Heart right ventricle (tissue), 16 donors: ENCODE measurements at places on chromosomes 4 and X. TPM values are rescaled to one million over a fixed set of nuclear protein-coding genes. Genes with fewer than 3 reads are reported as not detected.

Gene BEND4
- total RNA-seq, result not detected

Gene PABPC4L
- total RNA-seq, result 0.71 TPM

Gene PWWP3B
- total RNA-seq, result 12.8 TPM

Gene SPANXC
- not detected for total RNA-seq

Gene SUPT20HL1
- 0.13 TPM for total RNA-seq

DNA sequence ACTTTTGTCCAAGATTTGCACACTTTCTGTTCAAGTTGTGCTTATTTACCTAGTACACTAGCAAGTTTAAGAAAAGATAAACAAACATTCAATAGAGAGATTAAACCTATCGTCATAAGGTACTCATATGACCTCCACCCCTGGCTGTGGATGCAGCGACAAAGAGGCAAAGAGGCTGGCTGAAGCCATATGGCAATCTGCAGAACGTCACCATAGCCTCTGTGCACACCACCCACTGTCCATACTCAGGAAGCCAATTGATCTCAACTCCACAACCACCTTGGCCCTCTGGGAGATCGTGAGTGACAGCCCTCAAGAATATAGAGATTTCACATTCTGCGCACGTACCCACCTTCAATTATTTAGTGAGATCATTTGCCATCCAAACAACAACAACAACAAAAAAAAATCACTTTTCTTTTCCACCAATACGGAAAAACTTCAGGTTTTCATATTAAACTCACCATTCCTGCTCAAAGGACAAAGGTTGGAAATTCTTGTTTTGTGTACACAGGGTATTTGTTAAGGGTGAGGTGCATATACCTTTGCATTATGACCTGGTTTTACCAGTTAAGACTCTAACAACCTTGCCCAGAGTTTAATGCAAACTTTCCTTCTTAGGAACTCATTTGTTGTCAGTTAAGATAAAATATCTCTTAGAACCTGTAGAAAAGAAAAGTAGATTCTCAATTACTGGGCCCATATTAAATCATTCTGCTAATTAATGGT lies 243.0 kb upstream of the FSTL5 start:
- no peaks in the 10 kb centered on the region for H3K36me3 ChIP-seq
- H3K4me3 ChIP-seq, result no peak overlapping the region
- DNase-seq, result no peak
- no peaks in the 10 kb centered on the region for H3K27me3 ChIP-seq

GRCh38 chrX:108230574-108230973 lies 139.0 kb downstream of the ATG4A start:
- DNase-seq, result no peak
- no peak overlapping the region for H3K4me3 ChIP-seq
- no peaks in the 10 kb centered on the region for H3K27me3 ChIP-seq
- H3K27ac ChIP-seq, result no peak overlapping the region
- no peaks in the 10 kb centered on the region for H3K36me3 ChIP-seq

- H3K4me3 ChIP-seq, result no peak overlapping the region
- H3K27me3 ChIP-seq, result no peaks in the 10 kb centered on the region
- DNase-seq, result no peak
Measured at GRCh38 chr4:141036786-141037185, 96.5 kb downstream of the RNF150 start.

- H3K27me3 ChIP-seq, result no peaks in the 10 kb centered on the region
- no peak overlapping the region for H3K4me3 ChIP-seq
- no peaks in the 10 kb centered on the region for H3K36me3 ChIP-seq
- peaks cover 28% of the 10 kb centered on the region for H3K4me1 ChIP-seq
- DNase-seq, result peak; percentile 21
Measured at GRCh38 chr4:78656968-78657445, 105.4 kb downstream of the ANXA3 start.

DNA sequence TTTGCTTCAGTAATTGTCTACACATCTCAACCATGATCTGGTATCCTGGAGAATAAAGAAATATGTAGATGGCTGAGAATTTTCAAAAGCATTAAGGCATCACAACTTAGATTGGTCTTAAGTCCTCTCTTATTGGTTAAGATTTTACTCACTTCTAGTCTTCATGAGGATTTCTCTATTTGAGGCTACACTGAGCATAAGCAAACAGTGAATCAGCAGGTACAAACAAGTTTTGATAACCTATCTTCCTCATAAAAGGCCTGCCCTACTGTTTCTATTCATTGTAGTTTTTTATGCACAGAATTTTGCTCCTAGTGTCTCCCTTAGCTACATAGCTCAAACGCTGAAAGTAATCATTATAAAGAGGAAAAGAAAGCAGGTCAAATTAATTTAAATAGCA lies 460.7 kb upstream of the RPS6KA3 start:
- H3K4me1 ChIP-seq, result no peaks in the 10 kb centered on the region
- no peaks in the 10 kb centered on the region for H3K27me3 ChIP-seq
- no peak for DNase-seq
- H3K36me3 ChIP-seq, result no peaks in the 10 kb centered on the region

GRCh38 chrX:105821471-105822121 lies 743 bp upstream of the NRK start:
- H3K27me3 ChIP-seq, result peaks cover 20% of the 10 kb centered on the region
- DNase-seq, result no peak
- H3K27ac ChIP-seq, result no peak overlapping the region
- H3K4me3 ChIP-seq, result peak overlapping the region; percentile 47
- H3K36me3 ChIP-seq, result no peaks in the 10 kb centered on the region

- no peaks in the 10 kb centered on the region for H3K36me3 ChIP-seq
- H3K4me1 ChIP-seq, result peaks cover 22% of the 10 kb centered on the region
- H3K27me3 ChIP-seq, result peaks cover 73% of the 10 kb centered on the region
- peak; percentile 83 for DNase-seq
- no peak overlapping the region for H3K27ac ChIP-seq
Measured at GRCh38 chr4:54091637-54092404, 8.1 kb upstream of the GSX2 start.

GRCh38 chr4:168293386-168293975 lies 25.1 kb downstream of the DDX60 start:
- no peak overlapping the region for H3K27ac ChIP-seq
- no peak overlapping the region for H3K4me3 ChIP-seq
- H3K36me3 ChIP-seq, result peaks cover 74% of the 10 kb centered on the region
- H3K4me1 ChIP-seq, result no peaks in the 10 kb centered on the region
- H3K27me3 ChIP-seq, result no peaks in the 10 kb centered on the region

DNA sequence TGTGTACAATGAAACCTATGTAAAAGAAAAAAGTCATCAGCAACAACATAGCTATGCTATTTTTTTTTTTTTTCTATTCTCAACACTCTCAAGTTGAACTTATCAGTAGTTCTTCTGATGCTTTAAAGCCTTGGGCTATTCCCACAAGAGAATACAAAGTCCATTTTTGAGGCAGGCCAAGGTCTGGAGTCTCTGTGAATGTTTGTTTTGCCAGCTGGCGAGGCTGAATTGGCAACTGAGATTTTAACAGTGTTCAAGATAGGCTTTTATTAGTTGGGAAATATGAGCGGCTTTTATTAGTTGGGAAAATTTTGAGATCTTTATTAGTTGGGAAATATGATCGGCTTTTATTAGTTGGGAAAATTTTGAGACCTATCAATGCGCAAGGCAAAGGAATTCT lies 336.6 kb downstream of the SLITRK2 start:
- DNase-seq, result no peak
- H3K4me1 ChIP-seq, result no peaks in the 10 kb centered on the region
- H3K4me3 ChIP-seq, result no peak overlapping the region
- no peaks in the 10 kb centered on the region for H3K36me3 ChIP-seq
- no peaks in the 10 kb centered on the region for H3K27me3 ChIP-seq
